Mesothelial cell of epicardium (in vitro differentiated cells): ENCODE measurements at places on chromosomes 13 and 19. TPM values are rescaled to one million over a fixed set of nuclear protein-coding genes. Genes with fewer than 3 reads are reported as not detected.

GRCh38 chr13:105573136-105573535, 962.3 kb downstream of the EFNB2 start:
- H3K27ac ChIP-seq, result peak overlapping the region; percentile 22
- H3K4me1 ChIP-seq, result peaks cover 19% of the 10 kb centered on the region
- H3K4me3 ChIP-seq, result no peak overlapping the region
- no peak for DNase-seq

GRCh38 chr13:96542986-96543385, 451.3 kb downstream of the OXGR1 start:
- no peak overlapping the region for H3K27ac ChIP-seq
- no peak overlapping the region for H3K4me3 ChIP-seq
- H3K27me3 ChIP-seq, result peaks cover 2% of the 10 kb centered on the region
- DNase-seq, result no peak

EHD2 gene
- 38.7 to 39.2 TPM (median 38.8 TPM) in 3 replicates for total RNA-seq

EXOSC5 gene
- 12.2 to 17.0 TPM (median 12.5 TPM) in 3 replicates for total RNA-seq

INAFM1 gene
- total RNA-seq, result 24.4 to 25.1 TPM (median 24.6 TPM) in 3 replicates

WDR88 gene
- not detected in 3 replicates for total RNA-seq

C1QTNF9B gene
- total RNA-seq, result not detected in 3 replicates

GRK1 gene
- total RNA-seq, result 0.20 to 0.41 TPM (median 0.34 TPM) in 3 replicates

ZNF787 gene
- 33.3 to 38.3 TPM (median 35.5 TPM) in 3 replicates for total RNA-seq
